Activated T-cell treated with anti-CD3 and anti-CD28 coated beads, Interleukin-2, amount 50 U/mL, for 72 hours (primary cell): ENCODE measurements at places on chromosomes 3 and 15. TPM values are rescaled to one million over a fixed set of nuclear protein-coding genes. Genes with fewer than 3 reads are reported as not detected.

Gene RPS27L
- total RNA-seq, result 166 TPM

Gene IQSEC1
- 53.5 TPM for total RNA-seq

Gene SERP1
- 123 TPM for total RNA-seq

Gene GOLGA8G
- total RNA-seq, result not detected

Gene RTP1
- total RNA-seq, result not detected

Gene ITIH4
- 24.5 TPM for total RNA-seq

Gene CACNA2D2
- 5.4 TPM for total RNA-seq

Gene CX3CR1
- 2.7 TPM for total RNA-seq

Gene CCR9
- 0.14 TPM for total RNA-seq

Gene ADAMTS17
- total RNA-seq, result 2.6 TPM

DNA sequence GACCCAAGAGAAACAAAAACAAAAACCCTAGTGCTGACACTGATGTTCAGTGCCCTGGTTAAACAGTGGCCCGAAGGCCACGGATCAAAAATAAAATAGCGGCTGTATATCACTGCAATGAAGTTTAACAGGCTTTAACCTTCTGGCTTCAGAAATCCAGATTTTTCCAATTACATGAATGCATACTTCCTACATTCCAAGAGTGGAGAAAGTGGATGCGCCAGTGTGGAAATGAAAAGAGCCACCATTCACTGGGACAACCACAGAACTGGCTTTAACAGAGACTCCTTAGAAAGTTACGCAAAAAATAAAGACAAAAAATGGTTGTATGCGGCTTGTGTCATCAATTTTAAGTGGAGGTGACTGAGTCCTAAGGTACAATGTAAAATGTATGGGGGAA is 522.2 kb downstream of the FHIT start:
- no peaks in the 10 kb centered on the region for H3K4me1 ChIP-seq
- no peaks in the 10 kb centered on the region for H3K36me3 ChIP-seq
- H3K27ac ChIP-seq, result no peak overlapping the region
- DNase-seq, result no peak

- H3K36me3 ChIP-seq, result peaks cover 2% of the 10 kb centered on the region
- no peak overlapping the region for H3K4me3 ChIP-seq
- DNase-seq, result no peak
- H3K4me1 ChIP-seq, result peaks cover 33% of the 10 kb centered on the region
Measured at GRCh38 chr3:49273825-49274532, 3.1 kb downstream of the C3orf62 start.

- no peak overlapping the region for H3K4me3 ChIP-seq
- no peaks in the 10 kb centered on the region for H3K27me3 ChIP-seq
- H3K27ac ChIP-seq, result no peak overlapping the region
- no peak for DNase-seq
- H3K36me3 ChIP-seq, result no peaks in the 10 kb centered on the region
Measured at GRCh38 chr15:91970142-91970541, 116.6 kb downstream of the SLCO3A1 start.

GRCh38 chr15:72339777-72340177 is 19.8 kb upstream of the CELF6 start:
- H3K27me3 ChIP-seq, result no peaks in the 10 kb centered on the region
- H3K4me3 ChIP-seq, result no peak overlapping the region
- no peak for DNase-seq
- H3K4me1 ChIP-seq, result no peaks in the 10 kb centered on the region
- peaks cover 5% of the 10 kb centered on the region for H3K36me3 ChIP-seq
- peak overlapping the region; percentile 17 for H3K27ac ChIP-seq

DNA sequence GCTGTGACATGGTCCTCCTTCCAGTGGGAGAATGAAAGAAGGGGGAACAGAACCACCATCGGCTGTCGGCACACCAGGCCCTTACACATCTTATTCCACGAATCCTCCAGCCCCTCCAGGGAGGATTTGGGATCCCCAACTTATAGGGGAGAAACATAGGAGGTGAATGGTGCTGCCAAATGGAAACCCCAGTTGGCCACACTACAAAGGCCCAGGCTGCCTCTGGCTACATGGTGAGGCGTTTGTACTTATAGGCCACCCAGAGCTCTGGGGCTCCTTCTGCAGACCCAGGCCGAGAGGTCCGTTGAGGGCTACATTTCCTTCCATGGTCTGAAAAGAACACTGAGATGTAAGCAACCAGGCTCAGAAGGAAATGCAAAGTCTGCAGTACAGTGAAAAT is 12.0 kb downstream of the AMOTL2 start:
- H3K4me3 ChIP-seq, result no peak overlapping the region
- no peak overlapping the region for H3K27ac ChIP-seq
- H3K27me3 ChIP-seq, result peaks cover 20% of the 10 kb centered on the region
- peaks cover 19% of the 10 kb centered on the region for H3K4me1 ChIP-seq
- no peak for DNase-seq

DNA sequence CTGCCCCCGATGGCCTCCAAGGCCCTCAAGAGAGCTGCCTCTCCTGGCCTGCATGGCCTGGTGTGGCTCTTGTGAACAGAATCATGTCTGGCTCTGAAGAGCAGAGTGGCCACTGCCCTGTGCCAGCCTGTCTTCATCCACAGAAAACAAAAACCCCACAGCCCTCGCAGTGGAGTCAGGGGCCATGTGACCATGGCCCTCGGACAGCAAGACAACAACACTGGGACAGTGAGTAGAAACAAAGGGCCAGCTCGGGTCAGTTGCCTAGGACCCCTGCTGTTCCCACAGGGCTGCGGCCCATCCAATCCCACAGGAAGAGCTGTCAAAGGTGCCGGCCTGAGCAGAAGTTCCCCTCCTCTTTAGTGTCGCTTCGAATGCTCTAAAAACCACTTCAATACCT is 72.5 kb downstream of the UMPS start:
- peaks cover 16% of the 10 kb centered on the region for H3K27me3 ChIP-seq
- H3K4me1 ChIP-seq, result no peaks in the 10 kb centered on the region
- DNase-seq, result no peak
- no peak overlapping the region for H3K4me3 ChIP-seq

DNA sequence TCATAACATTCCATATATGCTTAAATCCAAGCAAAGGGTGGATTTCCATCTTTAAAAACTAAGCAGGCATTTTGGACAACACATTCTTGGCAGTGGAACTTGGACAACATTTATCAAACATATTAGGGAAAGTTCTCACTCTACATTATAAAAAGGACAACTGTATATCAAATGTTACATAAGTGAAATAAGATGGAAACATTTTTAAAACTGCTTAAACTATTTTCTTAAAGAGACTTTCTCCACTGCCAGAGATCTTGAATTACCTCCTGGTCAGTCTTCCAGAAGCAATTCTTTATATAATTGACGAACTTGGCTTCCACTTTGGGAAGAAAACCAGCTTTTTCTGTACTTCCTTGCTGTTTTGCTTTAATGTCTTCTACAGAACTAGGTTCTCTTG is 109.3 kb downstream of the NEO1 start:
- H3K4me1 ChIP-seq, result no peaks in the 10 kb centered on the region
- H3K27ac ChIP-seq, result no peak overlapping the region
- H3K4me3 ChIP-seq, result no peak overlapping the region
- no peak for DNase-seq
- peaks cover 2% of the 10 kb centered on the region for H3K36me3 ChIP-seq
- H3K27me3 ChIP-seq, result no peaks in the 10 kb centered on the region

DNA sequence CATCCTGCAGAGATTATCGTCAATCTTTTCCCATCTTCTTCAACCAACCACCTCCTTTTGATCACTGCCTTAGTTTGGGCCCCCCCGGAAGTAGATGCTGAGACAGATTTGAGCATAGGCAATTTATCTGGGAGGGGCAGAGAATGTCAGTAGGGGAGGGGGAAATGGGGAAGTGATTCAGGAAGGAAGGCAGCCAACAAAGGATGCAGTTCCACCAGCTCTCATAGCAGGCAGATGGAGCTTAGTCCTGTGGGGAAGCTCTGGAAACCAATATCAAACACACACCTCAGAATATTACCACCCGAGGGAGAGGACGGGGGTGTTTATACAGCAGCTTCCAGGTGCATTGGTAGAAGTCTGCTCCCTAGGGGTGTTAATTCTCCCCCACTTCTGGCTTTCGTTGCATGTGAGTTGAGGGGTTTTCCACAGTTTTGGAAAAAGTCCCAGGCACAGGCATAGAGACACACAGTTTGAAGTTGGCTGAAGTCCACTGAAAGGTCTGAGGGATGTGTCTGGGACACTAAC is 91.5 kb upstream of the TNFAIP8L3 start:
- H3K4me3 ChIP-seq, result no peak overlapping the region
- no peak overlapping the region for H3K27ac ChIP-seq
- no peaks in the 10 kb centered on the region for H3K36me3 ChIP-seq
- H3K4me1 ChIP-seq, result no peaks in the 10 kb centered on the region

GRCh38 chr3:34008191-34008590 is 209.8 kb downstream of the PDCD6IP start:
- H3K36me3 ChIP-seq, result no peaks in the 10 kb centered on the region
- H3K27ac ChIP-seq, result no peak overlapping the region
- H3K4me1 ChIP-seq, result peaks cover 6% of the 10 kb centered on the region
- H3K27me3 ChIP-seq, result peaks cover 5% of the 10 kb centered on the region

DNA sequence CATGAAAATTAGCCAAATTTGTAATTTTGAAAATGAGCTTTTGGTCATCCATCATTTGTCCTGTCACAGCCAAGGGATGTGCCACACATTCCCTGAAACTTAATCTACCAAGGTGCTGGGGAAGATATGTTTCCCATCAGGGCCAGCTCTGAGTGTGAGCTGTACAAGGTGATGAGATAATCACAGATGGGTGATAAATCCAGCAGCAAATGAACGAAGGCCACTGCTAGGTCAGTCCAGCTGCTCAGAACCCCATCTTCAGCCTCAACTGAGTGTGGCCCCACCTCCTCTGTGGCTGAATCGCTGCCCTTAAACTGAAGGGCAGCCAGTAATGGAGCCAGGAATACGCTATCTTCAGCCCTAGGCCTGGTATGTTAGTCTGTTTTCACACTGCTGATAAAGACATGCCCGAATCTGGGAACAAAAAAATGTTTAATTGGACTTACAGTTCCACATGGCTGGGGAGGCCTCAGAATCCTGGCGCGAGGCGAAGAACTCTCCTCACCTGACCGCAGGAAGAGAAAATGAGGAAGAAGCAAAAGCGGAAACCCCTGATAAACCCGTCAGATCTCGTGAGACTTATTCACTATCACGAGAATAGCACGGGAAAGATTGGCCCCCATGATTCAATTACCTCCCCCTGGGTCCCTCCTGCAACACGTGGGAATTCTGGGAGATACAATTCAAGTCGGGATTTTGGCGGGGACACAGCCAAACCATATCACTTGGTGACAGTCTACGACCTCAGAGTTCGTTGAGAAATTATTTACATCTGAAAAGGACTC is 553.0 kb downstream of the NTRK3 start:
- no peak for DNase-seq
- H3K36me3 ChIP-seq, result no peaks in the 10 kb centered on the region
- H3K4me1 ChIP-seq, result no peaks in the 10 kb centered on the region
- no peaks in the 10 kb centered on the region for H3K27me3 ChIP-seq

- H3K4me1 ChIP-seq, result no peaks in the 10 kb centered on the region
- no peaks in the 10 kb centered on the region for H3K27me3 ChIP-seq
- peak overlapping the region; percentile 13 for H3K27ac ChIP-seq
- peaks cover 7% of the 10 kb centered on the region for H3K36me3 ChIP-seq
Measured at GRCh38 chr3:113485161-113485609, 29.8 kb downstream of the SPICE1 start.

- H3K27ac ChIP-seq, result no peak overlapping the region
- no peaks in the 10 kb centered on the region for H3K36me3 ChIP-seq
- H3K4me3 ChIP-seq, result no peak overlapping the region
Measured at GRCh38 chr3:121995161-121996137, 26.6 kb downstream of the ILDR1 start.

- DNase-seq, result no peak
- no peak overlapping the region for H3K27ac ChIP-seq
- no peak overlapping the region for H3K4me3 ChIP-seq
- H3K36me3 ChIP-seq, result no peaks in the 10 kb centered on the region
- no peaks in the 10 kb centered on the region for H3K4me1 ChIP-seq
Measured at GRCh38 chr3:105348307-105348706, 18.4 kb upstream of the ALCAM start.

DNA sequence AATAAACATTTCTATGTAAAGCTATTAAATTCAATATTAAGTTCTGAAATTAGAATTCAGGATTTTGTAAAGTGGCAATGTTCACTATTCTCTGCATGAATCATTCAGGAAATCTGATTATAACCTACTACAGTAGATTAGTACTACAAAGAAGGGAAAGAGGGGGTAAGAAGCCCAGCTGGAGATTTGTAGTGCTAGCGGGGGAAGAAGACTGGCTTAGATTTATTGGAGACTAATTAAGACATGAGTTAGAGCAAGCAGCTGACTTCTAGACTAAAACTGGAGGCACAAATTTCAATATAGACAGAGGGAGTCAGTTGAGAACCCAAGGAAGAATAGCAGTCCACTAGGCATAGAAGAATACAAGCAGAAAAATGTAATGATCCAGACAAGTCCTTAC is 55.8 kb upstream of the SETMAR start:
- H3K27ac ChIP-seq, result no peak overlapping the region
- H3K27me3 ChIP-seq, result no peaks in the 10 kb centered on the region
- H3K4me1 ChIP-seq, result peaks cover 15% of the 10 kb centered on the region
- no peaks in the 10 kb centered on the region for H3K36me3 ChIP-seq

DNA sequence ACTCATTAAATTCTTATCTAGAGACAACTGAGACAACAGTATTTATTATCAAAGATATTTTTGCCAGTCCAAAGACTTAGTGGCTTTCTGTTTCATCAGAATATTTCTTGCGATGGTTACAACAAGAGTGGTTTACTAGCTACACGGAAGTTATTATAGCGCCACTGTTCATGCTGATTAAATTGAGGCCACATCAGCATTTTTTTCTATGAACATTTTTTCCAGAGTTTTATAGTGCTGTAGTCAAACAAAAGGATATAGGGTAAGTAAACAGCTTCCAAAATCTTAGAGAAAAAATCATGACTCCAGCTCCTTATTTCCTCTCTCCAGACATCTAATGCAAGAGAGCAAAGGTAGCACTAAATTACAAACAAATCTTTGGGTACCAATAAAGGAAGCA is 1264.4 kb downstream of the ZPLD1 start:
- DNase-seq, result no peak
- H3K27ac ChIP-seq, result no peak overlapping the region
- no peak overlapping the region for H3K4me3 ChIP-seq
- H3K4me1 ChIP-seq, result no peaks in the 10 kb centered on the region
- H3K36me3 ChIP-seq, result no peaks in the 10 kb centered on the region
- no peaks in the 10 kb centered on the region for H3K27me3 ChIP-seq

GRCh38 chr3:12984023-12984823 is 89.0 kb downstream of the IQSEC1 start:
- H3K27ac ChIP-seq, result no peak overlapping the region
- peak; percentile 58 for DNase-seq
- peaks cover 37% of the 10 kb centered on the region for H3K4me1 ChIP-seq
- H3K4me3 ChIP-seq, result no peak overlapping the region
- H3K36me3 ChIP-seq, result no peaks in the 10 kb centered on the region

DNA sequence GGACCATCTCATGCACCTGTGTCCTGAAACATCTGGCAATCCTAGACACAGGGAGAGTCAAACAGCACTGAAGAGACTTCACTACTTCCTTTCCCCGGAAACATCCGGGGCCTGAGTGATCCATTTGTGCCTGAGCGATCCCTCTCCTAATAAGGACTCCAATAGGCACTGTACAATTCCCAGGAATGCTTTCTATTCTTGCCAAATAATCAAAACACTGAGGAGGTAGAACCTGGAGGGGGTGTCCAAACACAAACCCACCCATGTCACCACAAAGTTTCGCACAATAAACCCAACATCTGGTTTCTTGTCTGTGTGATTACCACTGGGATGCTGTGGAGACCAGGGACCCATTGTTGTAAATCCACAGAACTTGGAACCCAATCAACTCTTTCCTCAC is 205.0 kb downstream of the OPA1 start:
- H3K4me3 ChIP-seq, result no peak overlapping the region
- no peak overlapping the region for H3K27ac ChIP-seq
- no peak for DNase-seq
- H3K4me1 ChIP-seq, result no peaks in the 10 kb centered on the region
- peaks cover 15% of the 10 kb centered on the region for H3K27me3 ChIP-seq
